ENCODE measurements at places on chromosomes 7 and 10. TPM values are rescaled to one million over a fixed set of nuclear protein-coding genes. Genes with fewer than 3 reads are reported as not detected.

HECTD2 gene
- polyA plus RNA-seq = 38.8 TPM

GIMAP4 gene
- polyA plus RNA-seq = 0.19 TPM

GIMAP6 gene
- polyA plus RNA-seq = not detected

ACTL6B gene
- 15.7 TPM for polyA plus RNA-seq

LIPK gene
- not detected for polyA plus RNA-seq

All from Purkinje cell (primary cell).